Upper lobe of left lung (tissue), 6 donors: ENCODE measurements at places on chromosomes 16 and 17. TPM values are rescaled to one million over a fixed set of nuclear protein-coding genes. Genes with fewer than 3 reads are reported as not detected.

Gene NTN3
- total RNA-seq, result not detected

Gene CLEC19A
- total RNA-seq, result not detected

Gene HSD17B1
- 1.8 TPM for total RNA-seq

Gene RPRML
- 0.30 TPM for total RNA-seq

- no peak for DNase-seq
Measured at GRCh38 chr17:48615047-48615962, at the start of gene HOXB8. HOXB8 (minus strand) TSS chr17:48615292; CDS start chr17:48614704, 588 bp downstream.

DNA sequence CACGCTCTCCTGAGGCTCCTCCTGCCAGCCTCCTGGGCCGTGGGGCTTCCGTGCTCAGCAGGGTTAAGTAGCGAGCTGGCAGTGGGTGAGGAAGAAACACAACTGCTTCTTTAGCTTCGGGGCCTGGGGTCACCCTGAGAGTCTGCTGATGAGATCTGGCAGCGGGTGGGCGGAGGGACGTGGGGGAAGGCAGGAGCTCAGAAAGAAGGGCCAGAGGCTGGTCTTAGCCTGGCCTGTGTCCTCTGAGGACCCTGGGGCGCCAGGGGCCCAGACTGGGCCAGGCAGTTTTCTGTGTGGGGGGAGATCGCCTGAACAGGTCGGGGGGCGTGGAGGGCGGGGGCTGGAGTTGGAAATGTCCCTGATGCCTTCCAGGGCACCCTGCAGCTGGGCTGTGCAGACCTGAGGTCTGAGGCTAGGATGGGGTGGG is 97.8 kb upstream of the GSE1 start:
- DNase-seq, result no peak

- no peak for DNase-seq
Measured at GRCh38 chr16:83176802-83177201, 550.0 kb downstream of the CDH13 start.

DNA sequence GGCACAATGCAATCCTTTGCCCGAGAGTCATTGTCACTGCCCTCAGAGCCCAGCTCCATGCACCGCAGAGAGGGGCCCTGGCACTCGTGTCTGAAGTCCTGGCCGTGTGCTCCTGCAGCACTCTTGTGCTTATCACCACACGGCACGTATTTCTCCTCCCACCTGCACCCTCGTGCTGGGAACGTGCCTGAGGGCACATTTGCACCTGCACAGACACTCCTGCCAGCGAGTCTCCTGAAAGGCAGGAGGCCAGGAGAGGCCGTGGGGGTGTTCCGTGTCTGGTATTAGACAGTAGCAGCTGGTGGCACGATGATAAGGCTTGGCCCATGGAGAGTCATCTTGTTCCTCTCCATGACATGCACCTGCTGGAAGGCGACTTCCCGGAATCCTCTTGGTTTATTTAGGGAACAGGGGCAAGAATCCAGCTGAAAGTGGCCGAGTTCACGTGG is 3.4 kb upstream of the ACSF3 start:
- no peak for DNase-seq
